ENCODE measurements at places on chromosomes 4 and X.

- no peak for DNase-seq
These were observed 1005.9 kb downstream of the PDHA2 start for GRCh38 chr4:96845819-96846218.

- DNase-seq = peak; percentile 72
These were observed 26.7 kb upstream of the C1QTNF7 start for GRCh38 chr4:15400981-15401671.

- DNase-seq = no peak
These were observed 1495.5 kb upstream of the ADGRL3 start for GRCh38 chr4:59704616-59705015.

- DNase-seq = no peak
These were observed 64.2 kb downstream of the SPINK2 start for GRCh38 chr4:56757261-56757746.

DNA sequence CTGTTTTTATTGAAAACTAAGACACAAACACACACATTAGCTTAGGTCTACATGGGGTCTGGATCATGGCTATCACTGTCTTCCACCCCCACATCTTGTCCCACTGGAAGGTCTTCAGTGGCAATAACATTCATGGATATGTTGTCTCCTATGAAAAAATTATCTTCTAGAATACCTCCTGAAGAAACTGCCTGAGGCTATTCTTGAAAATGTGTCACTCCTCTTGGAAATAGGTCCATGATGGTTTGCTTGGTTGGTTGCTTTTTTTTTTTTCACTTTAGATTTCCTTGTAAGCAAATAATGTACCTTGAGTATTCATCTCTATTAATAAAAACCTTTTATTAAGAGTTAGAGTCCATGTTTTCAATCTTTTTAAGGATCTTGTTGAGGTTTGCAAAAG lies 195.3 kb upstream of the PDE5A start:
- no peak for DNase-seq

GRCh38 chr4:10197952-10198351 lies 81.4 kb upstream of the WDR1 start:
- no peak for DNase-seq

- no peak for DNase-seq
These were observed 1.3 kb upstream of the UBL4A start for GRCh38 chrX:154487518-154488290.

DNA sequence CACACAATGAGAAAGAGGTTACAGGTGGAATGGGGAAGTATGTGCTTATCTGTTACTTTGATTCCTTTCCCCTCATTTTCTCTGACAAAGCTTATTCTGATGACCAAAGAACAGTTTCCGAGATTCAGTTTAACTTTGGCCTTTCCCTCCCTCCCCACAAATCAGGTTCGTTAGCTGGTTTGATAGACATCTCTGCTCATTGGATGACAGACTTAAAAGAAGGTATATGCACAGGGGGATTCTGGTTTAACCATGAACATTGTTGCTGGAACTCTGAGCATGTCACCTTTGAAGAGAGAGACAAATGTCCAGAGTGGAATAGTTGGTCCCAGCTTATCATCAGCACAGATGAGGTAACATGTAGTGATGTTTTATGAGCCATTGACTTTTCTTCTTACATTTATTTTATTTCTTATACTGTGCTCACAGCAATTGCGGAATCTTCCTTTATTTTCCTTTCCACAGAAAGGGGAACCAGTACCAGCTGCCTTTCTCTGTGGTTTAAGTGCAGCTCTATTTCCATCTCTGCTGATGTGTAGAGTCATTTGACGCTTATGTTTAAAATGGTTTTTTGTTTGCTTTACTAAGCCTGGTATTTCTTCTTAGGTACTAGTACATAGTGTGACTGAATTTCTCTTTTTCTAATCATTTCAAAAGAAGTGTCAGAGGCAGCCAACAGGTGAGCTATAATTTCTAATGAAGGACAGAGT lies 125.0 kb downstream of the AKAP4 start:
- DNase-seq = no peak

- no peak for DNase-seq
These were observed 327.4 kb downstream of the KCTD8 start for GRCh38 chr4:44121210-44121609.

DNA sequence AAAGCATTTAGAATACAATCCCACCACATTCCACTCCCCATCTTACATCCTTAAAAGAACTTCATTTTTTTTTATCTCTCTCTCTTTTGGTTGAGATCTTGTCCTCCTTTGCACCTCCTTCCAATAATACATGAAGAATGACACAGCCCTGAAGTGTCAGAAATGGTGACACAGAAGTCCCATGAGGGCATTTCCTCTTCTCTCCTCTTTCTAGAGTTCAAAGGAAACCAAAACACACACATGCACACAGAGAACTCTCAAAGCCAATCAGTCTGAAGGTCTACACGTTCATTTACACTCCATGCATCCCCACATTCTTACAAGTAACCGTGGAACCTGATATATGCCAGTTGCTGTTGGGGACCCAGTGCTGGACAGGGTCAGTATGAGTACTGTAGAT lies 450.7 kb downstream of the HNRNPD start:
- DNase-seq = no peak

DNA sequence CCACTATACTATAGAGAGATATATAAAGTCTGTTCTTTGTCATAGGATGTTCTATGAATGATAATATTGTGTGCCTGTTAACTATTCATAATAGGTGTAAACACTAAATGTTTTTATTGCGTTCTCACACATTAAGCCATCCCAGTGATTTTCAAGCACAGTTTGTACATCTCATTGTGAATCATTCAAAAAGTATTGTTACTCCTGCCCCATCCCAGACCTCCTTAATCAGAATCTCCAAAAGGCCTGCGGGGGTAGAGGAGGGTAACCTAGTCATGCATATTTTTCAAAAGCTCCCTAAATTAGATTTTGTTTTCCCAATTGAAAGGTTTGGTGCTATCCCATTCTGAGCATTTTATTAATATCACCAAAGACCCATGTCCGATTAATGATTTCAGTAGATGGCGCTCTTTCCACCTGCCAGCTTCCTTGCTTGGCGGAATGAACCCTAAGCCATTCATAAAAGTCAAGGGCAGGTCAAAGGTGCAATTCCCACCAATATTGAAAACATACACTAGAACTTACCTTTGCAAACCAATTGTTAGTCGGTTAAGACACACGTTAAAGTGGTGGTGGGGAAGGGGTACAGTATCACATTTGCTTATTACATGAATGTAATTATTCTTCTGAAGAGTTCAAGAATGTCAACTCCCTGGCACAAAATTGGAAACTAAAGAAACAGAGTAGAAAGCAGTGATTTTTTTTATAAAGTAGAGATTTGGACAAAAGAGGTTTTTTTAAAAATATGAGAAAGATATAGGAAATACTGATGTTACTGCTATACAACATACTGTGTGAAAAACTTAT lies 5.8 kb upstream of the TET2 start:
- no peak for DNase-seq

- DNase-seq = no peak
These were observed 82.2 kb downstream of the MAML3 start for GRCh38 chr4:140071806-140072205.

DNA sequence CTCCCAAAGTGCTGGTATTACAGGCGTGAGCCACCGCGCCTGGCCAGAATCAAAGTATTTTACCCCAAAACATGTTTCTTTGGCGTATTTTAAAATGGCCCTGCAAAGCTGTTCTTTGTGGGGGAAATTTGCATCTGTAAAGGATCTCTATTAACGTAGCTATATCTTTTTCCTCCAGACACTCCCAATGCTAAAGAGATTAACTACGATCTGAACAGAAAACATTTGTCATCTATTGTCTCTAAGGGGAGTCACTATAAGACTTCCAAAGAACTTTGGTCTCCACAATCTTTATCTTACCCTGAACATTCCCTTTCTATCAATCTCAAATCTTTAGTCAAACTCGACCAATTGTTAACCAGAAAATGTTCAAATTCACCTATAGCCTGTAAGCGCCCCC lies 19.1 kb upstream of the PDS5A start:
- DNase-seq = no peak

DNA sequence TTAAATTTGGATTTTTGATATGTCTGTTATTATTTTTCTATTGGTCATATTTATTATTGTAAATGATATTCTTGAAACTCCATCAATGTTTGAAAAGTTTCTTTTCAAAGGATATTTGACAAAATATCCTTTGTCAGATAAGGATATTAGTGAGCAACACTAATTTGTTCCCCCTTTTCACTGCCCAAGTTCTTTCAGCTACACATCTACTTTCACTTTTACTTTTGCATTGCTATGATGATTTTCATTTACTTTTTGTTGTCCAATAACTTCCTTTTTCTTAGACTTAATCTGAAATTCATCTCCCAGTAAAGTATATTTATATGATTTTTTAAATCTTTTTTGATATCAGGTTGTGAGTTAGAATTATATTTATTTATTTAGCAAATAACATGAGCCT lies 542.3 kb upstream of the ADGRL3 start:
- no peak for DNase-seq

DNA sequence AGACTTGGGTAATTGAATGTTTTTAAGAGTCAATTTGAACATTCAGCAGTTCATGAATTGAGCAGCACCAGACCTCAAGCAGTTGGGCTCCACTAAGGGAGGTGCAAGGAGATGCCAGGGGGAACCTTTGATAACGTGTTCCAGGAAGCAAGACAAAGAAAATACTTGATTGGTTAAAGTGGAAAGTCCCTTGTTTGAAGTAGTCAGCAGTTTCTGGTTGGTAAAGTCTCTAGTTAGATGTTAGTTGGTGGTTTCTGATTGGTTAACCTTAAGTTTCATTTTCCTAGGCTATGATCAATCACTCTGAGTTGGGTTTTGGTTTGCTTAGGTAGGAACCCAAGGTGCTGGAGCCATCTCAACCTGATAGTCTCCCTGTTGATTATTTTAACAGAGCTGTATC lies 4.0 kb downstream of the HERC6 start:
- peak; percentile 42 for DNase-seq

DNA sequence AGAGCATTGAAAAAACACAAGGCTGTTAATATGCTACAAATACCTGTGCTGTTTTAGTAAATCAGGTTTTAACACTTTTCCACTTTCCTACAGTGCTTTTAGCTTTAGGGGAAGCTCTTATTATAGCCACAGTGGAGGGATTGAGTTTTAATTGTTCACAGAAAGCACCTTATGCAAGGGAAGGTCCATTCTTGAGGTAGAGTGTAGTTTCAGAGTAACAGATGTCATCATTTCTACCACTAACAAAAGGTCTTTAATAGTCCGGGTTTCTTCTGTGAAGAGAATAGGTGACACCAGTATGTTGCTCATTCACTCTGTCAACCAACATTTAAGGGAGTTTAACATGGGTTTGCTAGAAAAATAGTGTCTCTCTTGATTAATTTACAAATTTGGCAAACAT lies 104.4 kb downstream of the STIM2 start:
- DNase-seq = no peak

GRCh38 chr4:116066711-116067245 lies 953.4 kb upstream of the NDST4 start:
- DNase-seq = no peak

DNA sequence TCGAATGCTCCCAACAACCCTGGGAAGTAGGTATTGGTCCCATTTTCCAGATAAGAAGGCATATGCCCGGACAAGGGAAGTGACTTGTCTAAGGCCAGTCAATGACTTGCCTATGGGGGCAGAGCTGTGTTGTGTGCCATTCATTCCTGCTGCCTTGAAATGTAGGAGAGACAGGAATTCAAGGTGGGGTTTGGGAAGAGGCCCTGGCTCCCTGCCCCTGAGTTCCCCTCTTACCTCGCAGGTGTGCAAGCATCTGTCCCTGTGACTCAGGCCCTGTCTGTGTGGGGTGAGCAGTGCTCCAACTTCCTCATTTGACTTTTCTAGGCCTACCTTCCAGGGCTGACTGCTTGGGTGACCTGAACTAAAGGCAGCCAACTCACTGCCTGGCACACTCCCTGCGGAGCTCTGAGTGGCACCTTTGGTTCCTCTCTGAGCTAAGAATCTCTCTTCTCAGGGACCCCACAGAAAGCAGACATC lies 5.1 kb downstream of the EFNB1 start:
- DNase-seq = peak; percentile 38

- no peak for DNase-seq
These were observed 159.1 kb upstream of the PSAPL1 start for GRCh38 chr4:7593646-7594412.

- no peak for DNase-seq
These were observed 637 bp downstream of the AMER1 start for GRCh38 chrX:64204701-64205440.

- DNase-seq = no peak
These were observed 29.6 kb upstream of the CHRNA9 start for GRCh38 chr4:40305328-40306170.

DNA sequence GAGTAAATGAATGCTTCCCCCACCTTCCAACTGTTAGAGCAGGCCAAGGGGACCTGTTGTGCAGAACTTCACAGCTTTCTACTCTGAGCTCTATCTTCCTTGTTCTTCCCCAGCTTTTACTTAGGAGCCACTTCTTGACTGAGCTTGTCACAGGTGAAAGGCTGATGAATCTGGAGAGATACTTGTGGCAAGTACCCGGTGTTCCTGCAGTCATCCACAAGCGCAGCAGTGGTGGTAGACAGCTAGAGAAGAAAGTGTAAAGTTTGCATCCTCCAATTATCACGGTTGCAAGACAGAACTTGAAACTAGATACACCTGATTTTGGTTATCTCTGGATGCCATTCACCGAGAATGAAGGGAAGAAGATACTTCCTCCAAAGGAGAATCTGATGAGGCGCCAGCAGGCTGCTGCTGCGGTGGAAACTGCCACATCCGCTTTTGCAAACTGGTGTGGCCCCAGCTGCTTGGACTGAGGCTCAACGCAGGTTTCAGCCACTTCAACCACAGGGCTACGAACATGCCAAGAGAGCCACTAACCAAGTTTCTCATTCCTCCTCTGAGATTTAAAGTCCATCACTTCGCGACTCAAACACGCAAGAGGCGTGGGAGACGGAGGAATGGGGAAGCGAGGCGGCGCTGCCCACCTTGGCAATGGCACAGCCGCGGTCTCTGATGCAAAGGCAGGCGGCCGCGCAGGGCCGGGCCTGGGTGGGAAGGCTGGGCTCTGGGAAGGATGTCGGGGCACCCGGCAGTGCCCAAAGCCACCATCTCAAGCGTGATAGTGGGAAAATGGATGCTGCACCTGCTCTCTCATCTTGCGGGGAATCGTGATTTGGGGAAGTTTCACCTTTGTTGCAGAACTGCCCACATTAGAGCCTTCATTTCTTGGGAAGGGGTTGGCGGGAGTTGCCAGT lies 1.3 kb upstream of the FHIP1A start:
- no peak for DNase-seq

DNA sequence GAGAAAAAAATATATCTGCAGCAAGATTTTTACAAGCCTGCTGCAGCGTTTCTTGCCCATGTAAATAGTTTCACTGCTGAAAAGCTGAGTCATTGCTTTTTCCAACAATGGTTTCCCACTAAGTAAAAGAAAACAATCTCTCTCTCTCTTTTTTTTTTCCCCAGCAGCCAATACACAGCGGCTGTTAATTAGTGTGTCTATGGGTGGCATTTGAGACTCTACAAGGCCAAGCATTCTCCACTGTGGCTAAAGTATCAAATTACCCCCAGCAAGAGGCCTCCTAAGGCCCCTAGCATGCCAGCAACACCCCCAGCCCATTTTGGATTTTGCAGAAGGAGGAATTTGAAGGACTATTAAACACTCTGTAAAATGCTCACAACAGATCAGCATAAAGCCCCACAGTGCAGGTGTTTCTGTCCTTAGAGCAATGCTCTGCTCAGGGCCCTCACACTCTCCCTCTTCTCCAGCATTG lies 837.4 kb downstream of the TRIML1 start:
- no peak for DNase-seq
